ENCODE measurements at places on chromosomes 6 and 20. TPM values are rescaled to one million over a fixed set of nuclear protein-coding genes. Genes with fewer than 3 reads are reported as not detected.

The SUMO4 gene
- 1.5 TPM for total RNA-seq

The MMP24 gene
- total RNA-seq: 0.50 TPM

The SNAI1 gene
- 4.5 TPM for total RNA-seq

The RANBP9 gene
- total RNA-seq: 27.2 TPM

Measured in colonic mucosa (tissue), 4 donors.